ENCODE measurements at places on chromosomes 11 and 22. TPM values are rescaled to one million over a fixed set of nuclear protein-coding genes. Genes with fewer than 3 reads are reported as not detected.

DNA sequence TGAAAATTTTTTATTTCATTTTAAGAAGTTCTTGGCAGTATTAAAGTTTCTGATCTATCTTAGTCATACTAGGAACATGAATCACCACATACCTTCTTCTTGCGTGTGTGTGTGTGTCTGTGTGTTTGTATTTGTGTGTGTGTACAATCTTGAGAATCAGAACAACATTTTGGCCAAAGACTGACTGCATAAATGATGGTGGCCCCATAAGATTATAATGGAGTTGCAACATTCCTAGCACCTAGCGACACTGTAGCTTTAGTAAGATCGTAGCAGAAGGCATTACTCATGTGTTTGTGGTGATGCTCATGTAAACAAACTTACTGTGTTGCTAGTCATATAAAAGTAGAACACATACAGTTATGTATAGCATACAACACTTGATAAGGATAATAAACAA, 205.4 kb downstream of the FAM76B start:
- no peak for DNase-seq

DNA sequence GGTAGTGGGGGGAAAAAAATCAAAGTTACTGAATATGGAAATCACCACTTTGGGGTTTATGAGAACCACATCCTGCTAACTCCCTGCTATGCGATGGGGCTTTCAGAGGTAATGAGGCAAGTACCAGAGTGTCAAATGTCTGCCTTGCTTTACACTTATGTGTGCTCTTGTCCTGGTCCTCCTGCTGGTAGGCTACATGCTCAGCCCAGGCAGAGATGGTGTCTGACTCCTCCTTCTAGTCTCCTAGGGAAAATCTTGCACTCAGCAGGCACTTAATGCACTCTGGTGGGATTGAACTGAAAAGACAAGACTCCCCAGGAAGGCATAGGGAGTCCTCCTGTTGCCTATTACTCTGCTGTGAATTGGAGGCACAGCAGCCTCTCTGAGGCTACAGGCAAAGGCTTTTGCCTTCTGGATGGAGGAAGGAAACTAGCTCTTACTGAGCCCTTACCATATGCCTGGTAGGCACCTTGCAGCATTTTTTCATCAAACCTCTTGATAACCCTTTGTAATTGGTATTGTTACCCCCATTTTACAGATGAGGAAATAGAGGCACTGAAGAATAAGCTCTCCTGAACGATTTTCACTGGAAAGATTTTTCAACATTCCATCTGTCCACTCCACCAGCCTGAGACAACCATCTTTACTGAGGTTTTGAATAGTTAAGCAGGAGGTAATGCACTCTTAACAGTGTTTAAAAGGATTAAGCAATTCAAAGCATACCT, 132.1 kb upstream of the PAX6 start:
- no peak for DNase-seq

The SLC15A3 gene
- not detected for polyA plus RNA-seq

DNA sequence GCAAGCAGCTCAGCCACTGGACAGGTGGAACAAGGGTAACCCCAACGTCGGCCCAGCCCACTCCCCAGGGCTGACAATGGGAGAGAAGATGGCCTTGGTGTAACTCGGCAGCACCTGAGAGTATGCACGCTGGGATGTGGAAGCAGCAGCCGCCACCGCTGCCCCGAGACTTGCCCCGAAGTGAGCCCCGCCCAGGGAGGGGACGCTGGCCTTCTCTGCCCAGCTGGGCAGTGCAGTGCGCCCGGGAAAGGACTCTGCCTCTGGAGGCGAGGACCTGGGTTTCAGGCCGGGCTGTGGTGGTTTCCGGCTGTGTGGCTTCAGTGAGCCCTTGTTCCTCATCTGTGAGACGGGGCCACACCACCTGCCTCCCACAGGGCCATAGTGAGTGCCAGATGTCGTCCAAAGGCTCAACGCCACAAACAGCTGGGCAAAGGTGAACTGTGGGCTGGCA, 8.6 kb upstream of the POLDIP3 start:
- DNase-seq, result no peak

GRCh38 chr22:28576162-28576561, 103.5 kb downstream of the TTC28 start:
- no peak for DNase-seq

DNA sequence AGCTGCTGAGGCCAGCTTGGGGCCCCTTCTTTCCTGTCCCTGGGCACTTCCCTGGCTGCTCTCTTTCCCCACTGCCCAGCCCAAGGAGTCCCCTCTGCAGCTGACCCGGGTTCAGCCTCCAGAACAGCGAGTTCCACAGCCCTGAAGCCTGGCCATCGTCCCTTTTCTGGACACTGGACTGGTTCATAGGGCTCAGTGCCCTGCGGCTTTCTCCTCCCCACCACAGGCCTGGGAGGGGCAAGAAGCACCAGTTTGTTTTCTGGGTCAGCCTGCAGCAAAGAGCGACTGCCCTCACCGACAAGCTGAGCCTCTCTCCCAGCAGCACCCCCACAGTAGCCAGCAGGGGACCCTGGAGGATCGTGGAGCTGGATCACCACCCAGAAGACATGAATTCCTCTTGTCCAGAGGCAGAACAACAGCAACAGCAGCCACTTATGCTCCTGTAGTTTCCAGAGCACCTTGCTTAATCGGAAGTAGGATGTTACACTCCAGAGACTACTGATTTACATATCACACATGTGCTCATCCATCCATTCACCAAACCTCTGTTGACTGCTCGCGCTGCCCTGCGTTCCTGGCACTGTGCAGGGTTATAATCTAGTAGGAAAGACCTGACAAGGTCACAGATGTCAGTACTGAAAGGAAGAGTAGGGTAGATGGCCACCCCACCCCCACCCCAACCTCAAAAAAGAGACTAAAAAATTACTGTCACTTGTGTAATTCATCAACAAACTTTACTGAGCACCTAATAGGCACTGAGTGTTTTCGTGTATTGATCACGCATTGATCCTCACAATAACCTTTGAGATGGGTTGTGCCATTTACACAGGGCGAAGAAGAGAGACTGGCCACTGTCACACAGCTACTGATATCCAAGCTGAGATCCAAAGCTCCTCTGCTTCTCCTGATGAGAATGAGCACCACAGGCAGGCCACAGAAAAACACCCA, 13.0 kb upstream of the CXCR5 start:
- no peak for DNase-seq

Measured in K562 (cell line).